ENCODE measurements at places on chromosomes 7 and 10.

DNA sequence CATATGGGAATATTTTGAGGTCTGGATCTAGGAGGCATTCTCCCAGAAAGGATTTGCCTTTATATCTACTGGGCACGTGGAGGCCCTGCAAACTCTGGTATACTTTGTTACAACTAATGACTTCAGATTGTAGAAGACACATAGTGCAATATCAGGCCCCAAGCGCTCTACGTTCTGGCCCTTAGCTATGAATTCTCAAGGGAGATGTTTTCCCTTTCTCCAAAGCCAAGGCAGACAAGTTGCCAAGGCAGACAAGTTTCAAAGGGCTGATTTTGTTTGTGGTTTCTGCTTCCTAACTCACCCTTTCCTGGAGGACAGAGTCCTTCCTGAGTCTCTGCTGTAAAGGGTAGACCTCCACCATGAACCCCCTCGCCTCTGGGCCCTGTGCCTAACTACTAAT, 99.4 kb upstream of the CTTNBP2 start:
- DNase-seq = no peak

DNA sequence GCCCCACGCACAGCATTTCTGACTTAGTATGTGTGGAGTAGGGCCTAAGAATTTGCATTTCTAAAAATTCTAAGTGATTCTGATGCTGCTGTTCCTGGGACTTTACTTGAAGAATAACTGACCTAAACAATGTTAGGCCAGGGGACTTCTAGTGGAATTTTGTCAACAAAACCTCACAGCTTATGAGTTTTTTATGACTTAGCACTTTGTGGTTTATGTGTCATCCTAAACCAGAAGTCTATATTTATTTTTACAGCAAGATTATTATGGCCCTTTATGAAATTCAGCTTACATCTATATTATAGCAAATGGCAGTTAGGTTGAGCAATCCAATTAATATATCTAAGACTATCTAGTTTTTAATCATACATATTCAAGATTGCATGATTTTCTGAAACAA, 24.6 kb upstream of the BET1 start:
- DNase-seq = no peak

- no peak for DNase-seq
Observed at GRCh38 chr7:39602351-39602750, 21.0 kb upstream of the RALA start.

DNA sequence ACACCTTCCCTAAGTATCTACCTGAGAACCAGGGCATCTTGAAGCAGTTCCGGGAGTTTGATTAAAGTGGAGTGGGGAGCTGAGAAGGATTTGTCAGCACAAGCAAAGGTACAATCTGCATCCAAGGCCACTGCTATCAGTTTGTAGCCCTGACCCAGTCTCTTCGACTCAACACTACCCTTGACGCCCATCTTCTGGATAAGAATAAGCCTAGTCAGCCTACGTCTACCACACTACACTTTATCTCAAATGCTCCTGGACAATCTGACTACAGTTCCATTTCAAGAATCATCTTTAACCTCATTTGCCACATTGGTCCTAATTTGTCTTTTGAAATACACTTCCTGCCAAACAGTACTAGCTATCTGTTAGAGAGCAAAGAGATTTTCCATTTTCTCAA, 134.1 kb upstream of the C1GALT1 start:
- DNase-seq = no peak

DNA sequence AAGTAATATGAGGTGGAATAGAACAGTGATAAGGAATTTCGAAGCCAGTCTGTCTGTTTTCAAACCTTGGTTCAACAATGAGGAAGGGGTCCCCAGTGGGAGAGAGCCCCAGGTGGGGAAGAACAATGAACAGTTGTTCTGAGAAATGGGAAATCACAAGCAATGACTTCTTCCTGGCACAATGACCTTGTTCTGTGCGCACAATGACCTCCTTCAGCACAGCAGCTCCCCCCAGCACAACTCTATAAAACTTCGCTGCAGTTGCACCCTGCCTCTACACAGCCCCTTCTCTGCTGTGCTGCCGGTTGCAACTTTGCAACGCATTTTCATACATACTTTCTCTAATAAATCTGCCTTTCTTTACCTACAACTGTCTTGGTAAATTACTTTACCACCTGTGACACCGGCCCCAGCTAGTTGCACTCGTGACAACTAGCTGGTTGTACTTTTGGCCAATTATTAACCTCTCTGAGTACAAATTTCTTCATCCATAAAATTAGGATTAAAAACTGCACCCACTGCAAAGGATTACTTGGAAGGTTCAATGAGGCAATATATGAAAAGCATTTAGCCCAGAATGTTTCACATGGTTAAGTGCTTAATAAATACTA, 40.5 kb downstream of the ASB4 start:
- DNase-seq = no peak

DNA sequence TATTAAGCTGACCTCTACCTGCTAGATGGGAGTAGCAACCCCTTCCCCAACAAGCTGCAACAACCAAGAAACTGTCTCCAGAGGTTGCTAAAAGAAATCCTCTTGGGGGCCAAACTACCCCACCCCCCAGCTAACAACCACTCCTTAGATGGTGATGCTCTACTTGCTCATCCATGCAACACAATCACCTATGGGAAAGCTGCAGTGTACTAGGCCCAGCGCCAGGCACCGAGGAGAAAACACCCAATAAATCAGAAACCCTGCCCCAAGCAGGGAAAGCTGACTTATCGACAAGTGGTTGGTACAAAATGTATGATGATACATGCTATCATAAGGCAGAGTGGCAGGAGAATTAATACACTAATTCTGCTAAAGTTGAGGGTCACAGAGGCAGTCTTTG, 17.3 kb downstream of the SLC25A13 start:
- no peak for DNase-seq

- DNase-seq = no peak
Observed at GRCh38 chr7:11009631-11010030, 36.0 kb downstream of the PHF14 start.

DNA sequence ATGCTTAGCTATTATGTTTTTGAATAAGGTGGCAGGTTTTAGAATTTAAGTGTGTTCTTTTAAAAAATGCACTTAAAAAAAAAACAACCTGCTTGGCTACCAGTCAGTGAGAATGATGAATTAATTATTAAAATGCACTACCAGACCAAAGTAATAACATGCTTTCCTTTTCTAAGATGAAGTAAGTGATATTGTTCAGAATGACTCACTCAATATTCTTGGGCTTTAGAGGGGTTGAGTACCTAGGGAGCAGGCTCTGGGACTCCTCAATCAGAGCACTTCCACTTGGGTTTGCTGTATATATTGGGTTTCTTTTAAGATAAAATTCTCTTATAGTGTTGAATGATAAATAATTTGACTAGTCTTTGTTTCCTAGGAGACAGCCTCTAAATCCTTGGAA, 8.6 kb downstream of the STAM start:
- no peak for DNase-seq
